ENCODE measurements at places on chromosomes 1 and 21. TPM values are rescaled to one million over a fixed set of nuclear protein-coding genes. Genes with fewer than 3 reads are reported as not detected.

Gene DMBX1
- total RNA-seq: 0.30 TPM

Gene NEXN
- total RNA-seq: 2.6 TPM

Gene JMJD4
- total RNA-seq: 13.0 TPM

- H3K4me1 ChIP-seq: peaks cover 3% of the 10 kb centered on the region
- H3K27me3 ChIP-seq: peaks cover 72% of the 10 kb centered on the region
- DNase-seq: peak; percentile 49
- H3K36me3 ChIP-seq: peaks cover 2% of the 10 kb centered on the region
These were observed 3.0 kb downstream of the TCHH start for GRCh38 chr1:152112101-152112884.

Gene TBX15
- 0.42 TPM for total RNA-seq

DNA sequence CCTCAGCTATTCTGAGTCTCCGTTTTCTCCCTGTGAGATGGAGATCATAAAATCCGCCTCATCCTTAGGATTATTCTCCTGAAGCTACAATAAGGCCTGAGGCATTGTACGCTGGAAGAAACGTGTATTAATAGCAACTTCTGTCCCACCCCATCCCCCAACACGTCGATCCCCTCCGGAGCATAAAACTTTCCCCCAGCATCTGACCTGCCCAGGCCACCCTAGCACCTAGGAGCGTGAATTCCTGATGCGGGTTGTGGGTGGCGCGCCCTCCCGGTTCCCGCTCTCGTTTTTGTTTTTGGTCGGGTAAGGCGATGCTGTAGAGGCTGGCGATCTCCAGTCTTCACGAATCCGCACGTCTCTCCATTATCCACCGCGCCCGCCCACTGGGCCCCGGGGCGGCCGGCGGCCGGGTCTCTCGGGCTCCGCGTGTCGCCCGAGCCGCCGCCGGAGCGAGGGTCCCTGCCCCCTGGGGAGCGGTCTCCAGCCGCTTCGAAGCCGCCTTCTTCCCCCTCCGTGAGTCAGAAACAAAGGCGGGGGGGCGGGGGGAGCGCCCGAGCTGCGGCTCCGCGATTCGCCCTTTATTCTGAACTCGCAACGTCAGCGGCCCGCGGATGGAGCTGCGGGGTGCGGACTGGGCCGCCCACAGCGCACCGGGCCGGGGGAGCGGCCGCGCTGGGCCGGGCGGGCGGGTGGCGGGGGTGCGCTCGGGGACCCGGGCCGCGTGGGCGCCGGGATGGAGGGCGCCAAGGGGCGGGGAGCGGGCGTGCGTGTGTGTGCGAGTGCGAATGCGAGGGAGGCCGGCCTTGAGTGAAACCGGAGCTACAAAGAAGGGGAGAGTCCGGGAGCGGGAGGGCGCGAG, at the start of gene PLEKHO1:
PLEKHO1 (plus strand) TSS at position 646 of the 862 bp plus-strand sequence. CDS start 342 bp downstream, outside the sequence.
- peak within 1 kb of the TSS; percentile 79 for H3K4me3 ChIP-seq
- peaks cover 5% of the 10 kb centered on the region for H3K36me3 ChIP-seq
- no peaks in the 10 kb centered on the region for H3K27me3 ChIP-seq
- H3K4me1 ChIP-seq: peaks cover 3% of the 10 kb centered on the region
- no peak within 1 kb of the TSS for H3K27ac ChIP-seq
- no peak for DNase-seq

Gene FAM167B
- 3.2 TPM for total RNA-seq

DNA sequence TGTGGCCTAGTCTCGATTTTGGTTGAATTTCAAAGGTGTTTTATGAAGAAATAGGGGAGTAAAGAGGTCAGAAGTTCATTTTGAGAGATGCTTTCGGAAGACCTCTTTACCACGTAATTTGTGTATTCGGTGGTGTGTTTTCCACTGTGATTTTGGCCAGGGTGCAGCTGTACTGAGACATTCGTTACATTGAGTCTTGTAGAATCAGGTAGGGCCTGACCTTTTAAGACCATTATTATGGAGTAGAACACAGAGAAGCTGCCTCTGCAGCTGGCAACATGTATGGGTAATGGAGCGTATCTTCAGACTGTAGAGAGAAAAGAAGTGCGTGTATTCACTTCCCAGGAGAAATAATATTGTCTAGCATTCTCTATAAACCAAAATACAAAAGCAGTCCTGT, 326.5 kb downstream of the PDE4B start:
- no peaks in the 10 kb centered on the region for H3K36me3 ChIP-seq
- no peaks in the 10 kb centered on the region for H3K27me3 ChIP-seq
- no peak overlapping the region for H3K27ac ChIP-seq
- no peaks in the 10 kb centered on the region for H3K4me1 ChIP-seq

- H3K4me1 ChIP-seq: peaks cover 10% of the 10 kb centered on the region
- H3K4me3 ChIP-seq: no peak overlapping the region
These were observed 3.0 kb upstream of the NAV1 start for GRCh38 chr1:201535919-201536245.

Gene CLDN17
- not detected for total RNA-seq

DNA sequence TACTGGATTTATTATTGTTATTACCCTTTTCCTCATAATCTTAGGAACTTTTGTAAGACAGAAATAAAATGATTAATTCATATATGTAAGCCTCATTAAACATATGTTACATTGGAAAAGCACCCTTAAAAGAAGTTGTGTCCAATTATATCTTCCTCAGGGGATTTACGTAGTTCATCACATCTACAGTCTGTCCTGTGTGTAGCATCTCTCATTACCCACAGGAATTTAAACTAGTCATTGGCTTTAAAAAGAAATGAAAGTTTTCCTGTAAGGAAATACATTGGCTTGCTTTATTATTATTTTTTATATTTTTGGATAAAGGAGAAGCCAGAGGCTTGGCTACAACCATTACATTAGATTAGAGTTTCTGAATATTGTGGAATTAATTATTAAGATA, 56.1 kb downstream of the SWT1 start:
- H3K4me1 ChIP-seq: no peaks in the 10 kb centered on the region
- DNase-seq: no peak
- H3K4me3 ChIP-seq: no peak overlapping the region
- no peaks in the 10 kb centered on the region for H3K36me3 ChIP-seq

DNA sequence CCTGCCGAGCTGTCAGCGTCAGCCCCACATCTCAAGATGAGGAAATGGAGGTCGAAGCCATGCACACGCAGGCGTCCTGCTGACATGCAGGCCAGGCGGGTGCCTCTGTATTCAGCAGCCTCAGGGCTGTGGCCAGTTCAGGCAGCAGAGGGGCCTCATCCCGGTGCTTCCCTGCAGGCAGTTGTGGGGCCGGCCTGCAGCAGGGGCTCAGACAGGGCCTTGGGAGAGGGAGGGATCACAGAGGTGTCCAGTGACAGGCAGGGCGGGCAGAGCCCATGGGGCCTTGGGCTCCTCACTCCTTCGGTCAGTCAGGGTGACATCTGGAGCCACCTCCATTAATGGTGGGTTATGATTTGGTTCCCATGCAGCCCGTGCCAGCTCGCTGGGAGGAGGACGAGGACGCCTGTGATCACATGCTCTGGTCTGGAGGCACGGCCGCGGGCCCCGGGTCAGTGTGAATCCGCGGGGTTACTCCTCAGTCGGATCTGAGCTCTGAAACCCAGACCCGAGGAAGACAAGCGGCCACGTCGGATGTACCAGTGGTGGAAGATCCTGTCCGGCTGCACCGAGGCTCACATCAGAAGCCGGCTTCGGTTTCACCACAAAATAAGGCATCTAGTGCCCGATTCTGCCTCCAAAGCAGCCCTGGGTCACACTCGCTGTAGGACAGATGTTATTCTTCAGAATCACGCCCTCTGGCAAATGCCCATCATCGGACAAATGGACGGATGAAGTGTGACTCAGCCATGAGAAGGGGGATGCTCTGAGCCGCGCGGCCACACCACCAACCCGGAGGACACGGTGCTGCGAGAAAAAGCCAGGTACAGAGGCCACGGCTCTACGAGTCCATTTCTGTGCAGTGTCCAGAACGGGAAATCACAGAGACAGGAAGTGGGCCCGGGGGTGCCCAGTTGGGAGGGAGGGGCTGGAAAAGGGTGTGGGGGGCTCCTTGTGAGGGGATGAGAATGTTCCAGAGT, 33.4 kb downstream of the KRTAP10-1 start:
- peaks cover 8% of the 10 kb centered on the region for H3K36me3 ChIP-seq
- H3K27ac ChIP-seq: no peak overlapping the region
- no peaks in the 10 kb centered on the region for H3K4me1 ChIP-seq
- H3K27me3 ChIP-seq: no peaks in the 10 kb centered on the region

DNA sequence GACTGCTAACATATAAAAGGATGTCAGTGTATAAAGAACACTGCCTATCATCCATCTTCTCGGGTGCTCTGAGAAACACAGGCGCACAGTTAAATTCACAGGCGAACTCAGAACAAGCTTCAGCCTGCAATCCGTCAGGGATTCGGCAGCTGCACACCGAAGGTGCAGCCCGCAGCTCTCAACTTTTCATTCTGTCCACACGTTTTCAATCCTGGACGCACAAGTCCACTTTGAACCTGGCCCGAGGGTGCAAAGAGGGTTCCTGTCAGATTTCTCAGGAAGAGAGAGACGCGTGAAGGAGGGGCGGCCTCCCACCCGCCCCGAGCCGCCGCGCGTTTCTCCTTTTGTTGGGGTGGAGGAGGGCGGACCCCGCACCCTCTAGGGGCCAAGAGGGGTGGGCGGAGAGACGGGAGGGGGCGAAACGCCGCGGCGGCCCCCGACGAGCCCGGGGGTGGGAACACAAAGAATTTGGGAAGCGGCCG, 724 bp downstream of the DOCK7 start:
- H3K27ac ChIP-seq: no peak overlapping the region
- H3K27me3 ChIP-seq: no peaks in the 10 kb centered on the region
- H3K36me3 ChIP-seq: no peaks in the 10 kb centered on the region
- peaks cover 1% of the 10 kb centered on the region for H3K4me1 ChIP-seq

GRCh38 chr1:71843012-71843411, 439.3 kb downstream of the NEGR1 start:
- no peaks in the 10 kb centered on the region for H3K27me3 ChIP-seq
- no peak overlapping the region for H3K27ac ChIP-seq
- no peak overlapping the region for H3K4me3 ChIP-seq
- no peaks in the 10 kb centered on the region for H3K36me3 ChIP-seq
- no peak for DNase-seq

- no peak overlapping the region for H3K27ac ChIP-seq
- H3K27me3 ChIP-seq: no peaks in the 10 kb centered on the region
- peaks cover 65% of the 10 kb centered on the region for H3K36me3 ChIP-seq
- no peak overlapping the region for H3K4me3 ChIP-seq
These were observed 9.0 kb upstream of the VHLL start for GRCh38 chr1:156308078-156308477.

DNA sequence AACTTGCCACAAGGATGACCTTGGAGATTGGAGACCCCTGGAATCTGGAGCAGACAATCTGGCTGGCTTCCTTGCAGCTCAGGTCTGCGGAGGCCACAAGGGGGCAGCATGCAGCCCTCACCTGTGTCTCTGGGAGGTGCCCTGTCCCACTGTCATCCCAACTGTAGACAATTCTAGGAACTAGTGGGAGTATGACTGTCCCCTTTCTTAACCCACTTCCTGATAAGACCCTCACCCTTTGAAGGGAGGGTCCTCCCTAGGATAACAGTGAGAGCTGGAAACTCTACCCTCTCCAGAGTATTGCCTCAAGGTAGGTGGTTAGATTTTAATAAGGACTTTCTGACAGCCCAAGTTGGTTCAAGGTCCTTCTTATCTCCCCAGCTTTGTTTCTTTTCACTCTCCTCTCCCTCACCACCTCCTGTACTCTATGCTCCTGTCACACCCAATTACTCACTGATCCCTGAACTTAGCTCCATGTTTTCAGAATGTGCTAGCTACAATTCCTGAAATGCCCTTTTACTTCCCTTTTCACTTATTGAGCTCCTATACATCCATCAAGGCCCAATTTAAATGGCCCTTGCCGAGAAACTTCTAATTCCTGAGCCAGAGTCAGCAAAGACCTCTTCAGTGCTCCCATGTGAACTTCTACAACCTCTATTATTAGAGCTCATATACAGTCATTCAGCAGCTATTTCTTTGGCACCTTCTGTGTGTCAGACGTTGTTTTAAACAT, 9.2 kb upstream of the KCNQ4 start:
- H3K4me1 ChIP-seq: peaks cover 12% of the 10 kb centered on the region
- H3K4me3 ChIP-seq: no peak overlapping the region
- peaks cover 16% of the 10 kb centered on the region for H3K36me3 ChIP-seq
- H3K27me3 ChIP-seq: no peaks in the 10 kb centered on the region
- peak; percentile 54 for DNase-seq

Gene CFHR3
- total RNA-seq: 0.52 TPM

Gene GUCA2A
- not detected for total RNA-seq

GRCh38 chr1:55789466-55789865, 574.3 kb upstream of the USP24 start:
- H3K36me3 ChIP-seq: no peaks in the 10 kb centered on the region
- no peak for DNase-seq
- H3K4me1 ChIP-seq: no peaks in the 10 kb centered on the region
- no peak overlapping the region for H3K4me3 ChIP-seq

DNA sequence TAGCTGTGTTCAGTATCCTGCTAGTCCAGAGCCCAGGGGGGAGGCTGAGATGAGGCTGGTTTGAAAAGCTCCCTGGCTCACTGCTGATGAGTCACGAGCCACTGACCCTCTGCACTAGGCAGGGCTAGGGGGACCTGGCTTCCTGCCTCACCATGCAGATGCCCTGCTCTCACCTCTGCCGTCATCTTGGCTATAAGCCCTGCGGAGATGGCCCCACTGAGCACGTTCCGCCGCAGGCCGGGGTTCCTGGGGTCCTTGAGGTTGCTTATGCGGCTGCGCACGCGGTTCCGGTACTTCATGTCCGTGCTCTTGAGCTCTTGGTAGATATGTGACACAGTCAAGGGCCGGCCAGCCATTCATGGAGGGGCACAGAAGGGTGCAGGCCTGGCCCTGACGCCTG, 24.1 kb upstream of the ZNF436 start:
- no peaks in the 10 kb centered on the region for H3K4me1 ChIP-seq
- DNase-seq: no peak
- H3K27ac ChIP-seq: no peak overlapping the region
- H3K27me3 ChIP-seq: peaks cover 29% of the 10 kb centered on the region
- H3K4me3 ChIP-seq: no peak overlapping the region

DNA sequence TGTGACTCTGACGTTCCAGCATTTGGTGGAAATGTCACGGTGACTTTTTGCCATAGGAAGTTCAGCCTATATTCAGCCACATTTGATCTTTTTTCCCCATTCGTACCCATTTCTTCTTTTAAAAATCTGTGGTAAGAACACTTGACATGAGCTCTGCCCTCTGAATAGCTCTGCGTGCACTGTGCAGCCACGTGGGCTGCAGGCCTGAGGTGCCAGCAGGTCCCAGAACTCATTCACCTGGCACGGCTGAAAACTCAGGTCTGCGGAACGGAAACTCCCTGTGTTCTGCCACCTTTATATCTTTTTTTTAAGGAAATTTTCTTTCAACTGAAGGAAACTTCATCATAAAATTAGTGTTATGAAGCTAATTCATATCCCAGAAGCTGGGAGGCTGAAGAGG, 28.6 kb downstream of the CEP104 start:
- H3K27ac ChIP-seq: no peak overlapping the region
- no peak for DNase-seq
- no peaks in the 10 kb centered on the region for H3K36me3 ChIP-seq
- no peak overlapping the region for H3K4me3 ChIP-seq
- H3K4me1 ChIP-seq: no peaks in the 10 kb centered on the region
- no peaks in the 10 kb centered on the region for H3K27me3 ChIP-seq

Gene SERTAD4
- 3.2 TPM for total RNA-seq
